ENCODE measurements at places on chromosomes 11 and 22.

DNA sequence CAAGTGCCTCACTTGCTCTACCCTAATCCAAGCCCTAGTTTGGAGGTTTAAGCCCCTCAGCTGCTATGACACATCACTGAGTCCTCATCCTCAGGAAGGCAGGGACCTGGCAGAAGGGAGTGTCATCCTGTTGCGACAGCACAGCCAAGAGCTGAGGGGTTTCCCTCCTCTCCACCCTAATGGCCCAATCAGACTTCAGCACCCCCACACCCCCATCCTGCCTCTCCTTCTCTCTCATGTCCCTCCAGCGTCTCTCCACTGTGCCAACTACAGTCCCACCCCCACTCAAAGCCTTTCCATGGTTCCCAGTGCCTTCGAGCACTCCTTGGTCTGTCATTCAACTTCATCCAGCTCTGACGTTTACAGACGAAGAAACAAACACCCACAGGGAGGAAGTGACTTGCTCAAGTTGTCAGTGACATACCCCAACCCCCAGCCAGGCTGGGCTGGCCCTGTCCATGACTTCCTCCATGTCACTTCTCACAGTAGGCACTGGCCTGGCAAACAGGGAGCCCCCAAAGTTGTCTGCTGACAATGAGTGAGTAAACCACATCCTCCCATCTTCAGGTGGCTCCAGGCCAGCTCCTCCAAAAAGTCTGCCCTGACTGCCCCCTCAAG is 15.6 kb downstream of the ARAP1 start:
- DNase-seq, result peak; percentile 63

- no peak for DNase-seq
Measured at GRCh38 chr11:20035701-20036601, 124.3 kb downstream of the DBX1 start.

DNA sequence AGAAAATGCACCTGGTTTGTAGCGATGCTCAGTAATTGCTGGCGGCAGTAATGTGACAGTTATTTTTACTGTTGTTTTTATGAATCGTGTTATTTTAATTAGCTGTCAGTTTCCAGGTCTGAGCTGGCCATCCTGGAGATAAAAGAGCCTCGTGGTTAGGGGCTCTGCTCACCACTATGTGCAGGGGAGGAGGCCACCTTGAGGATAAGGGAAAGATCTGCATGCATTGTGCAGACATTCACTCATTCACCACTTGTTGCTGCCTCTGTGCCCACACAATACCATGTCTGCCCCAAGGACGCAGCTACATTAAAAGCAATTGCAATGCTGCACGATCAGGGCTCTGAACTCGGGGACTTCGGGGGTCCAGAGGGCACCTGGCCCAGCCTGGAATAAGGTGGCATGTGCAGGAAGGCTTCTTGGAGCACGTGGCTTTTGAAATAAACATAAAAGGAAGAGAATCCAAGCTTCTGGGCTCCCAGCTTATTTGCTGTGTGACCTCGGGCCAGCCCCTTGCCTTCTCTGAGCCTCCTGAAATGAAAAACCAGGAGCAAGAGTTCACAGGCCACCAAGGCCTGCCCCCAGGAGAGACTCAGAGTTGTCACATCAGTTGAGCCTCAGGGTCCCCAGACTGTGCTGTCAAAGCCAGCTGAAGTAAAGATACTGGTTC is 44.7 kb upstream of the SHISAL1 start:
- no peak for DNase-seq

DNA sequence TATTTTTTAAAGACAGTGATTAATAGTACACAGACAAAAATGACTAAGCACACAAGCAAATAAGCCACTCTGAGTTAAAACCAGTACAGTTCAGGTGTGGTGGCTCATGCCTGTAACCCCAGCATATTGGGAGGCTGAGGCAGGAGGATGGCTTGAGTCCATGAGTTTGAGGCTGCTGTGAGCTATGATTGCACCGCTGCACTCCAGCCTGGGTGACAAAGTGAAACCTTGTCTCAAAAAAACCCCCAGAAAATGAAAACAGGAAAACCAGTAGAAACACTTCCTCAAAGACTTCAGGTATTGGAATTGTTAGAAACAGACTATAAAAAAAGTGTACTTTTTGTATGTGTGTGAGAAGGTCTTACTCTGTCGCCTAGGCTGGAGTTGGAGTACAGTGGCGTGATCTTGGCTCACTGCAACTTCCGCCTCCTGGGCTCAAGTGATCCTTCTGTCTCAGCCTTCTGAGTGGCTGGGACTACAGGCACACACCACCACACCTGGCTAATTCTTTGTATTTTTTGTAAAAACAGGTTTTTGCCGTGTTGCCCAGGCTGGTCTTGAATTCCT is 33.0 kb downstream of the PPP6R2 start:
- no peak for DNase-seq

DNA sequence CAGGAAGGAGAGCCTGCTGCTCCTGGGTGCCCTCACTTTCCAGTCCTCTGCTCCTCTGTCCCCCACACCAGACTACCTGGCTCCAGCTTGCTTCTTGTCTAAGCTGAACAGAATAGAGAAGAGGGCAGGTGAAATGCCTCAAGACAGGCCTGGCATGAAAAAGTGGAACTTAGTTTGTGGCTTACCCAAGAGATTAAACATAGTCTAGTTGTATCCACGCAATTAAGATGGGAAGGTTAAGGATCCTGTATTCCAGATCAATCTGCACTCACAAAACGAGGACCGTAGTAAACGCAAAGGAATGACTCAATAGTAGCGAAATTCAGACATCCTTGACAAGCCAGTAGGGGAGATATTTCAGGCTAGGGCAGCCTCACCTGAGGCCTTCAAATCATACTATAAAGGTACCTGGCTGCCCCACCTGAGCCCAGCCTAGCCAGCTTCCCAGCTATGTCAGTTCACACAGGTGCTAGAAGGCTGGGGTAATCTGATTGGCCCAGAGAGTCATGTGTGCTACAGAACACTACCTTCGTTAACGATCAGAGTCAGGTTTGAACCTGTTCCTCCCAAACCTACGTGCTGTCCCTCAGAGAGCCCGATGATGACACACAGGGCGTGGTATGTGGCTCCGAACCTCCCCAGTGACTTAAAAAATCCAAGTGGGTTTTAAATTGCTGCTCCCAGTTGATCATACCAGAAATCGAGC is 46.5 kb downstream of the AHNAK start:
- no peak for DNase-seq

GRCh38 chr11:15266999-15267398 is 152.3 kb downstream of the INSC start:
- no peak for DNase-seq

- DNase-seq, result no peak
Measured at GRCh38 chr11:47705721-47706120, 9.4 kb downstream of the AGBL2 start.

- DNase-seq, result no peak
Measured at GRCh38 chr22:49011379-49011768, 816.3 kb downstream of the BRD1 start.

GRCh38 chr22:20429254-20430100 is 8.1 kb downstream of the SCARF2 start:
- peak; percentile 61 for DNase-seq

DNA sequence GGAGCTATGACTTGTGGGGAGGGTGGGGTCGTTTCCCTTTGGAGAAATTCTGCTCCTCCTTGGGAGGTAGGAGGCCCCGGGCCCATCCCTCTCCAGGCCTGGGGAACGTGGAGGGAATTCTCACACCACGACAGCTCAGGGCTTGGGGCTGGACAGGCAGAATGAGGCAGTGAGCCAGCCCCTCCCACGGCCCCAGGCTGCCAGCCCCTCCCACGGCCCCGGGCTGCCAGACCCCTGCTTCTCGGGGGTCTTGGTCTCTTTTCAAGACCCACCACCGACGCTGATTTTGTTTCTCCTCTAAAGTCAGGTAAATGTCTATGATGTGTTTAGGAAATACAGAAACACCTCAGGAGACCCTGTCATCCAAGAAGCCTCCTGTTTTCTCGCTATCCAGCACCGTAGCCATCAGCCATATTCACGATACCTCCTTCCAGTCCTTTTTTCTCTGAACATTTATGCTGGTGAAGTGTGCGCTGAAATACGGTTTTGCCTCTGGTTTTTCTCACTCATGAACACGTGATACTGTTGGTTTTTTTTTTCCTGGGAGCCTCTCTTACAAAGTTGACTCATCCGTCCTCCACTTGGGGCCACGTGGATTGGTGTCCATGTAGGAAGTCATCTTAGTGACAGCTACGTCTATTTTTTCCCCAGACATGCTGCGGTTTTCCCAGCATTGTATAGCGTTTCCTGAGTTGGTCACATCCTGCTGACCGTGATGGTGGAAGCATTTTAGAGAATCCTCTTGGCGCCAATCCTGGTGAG is 1219.6 kb downstream of the BRD1 start:
- DNase-seq, result no peak

DNA sequence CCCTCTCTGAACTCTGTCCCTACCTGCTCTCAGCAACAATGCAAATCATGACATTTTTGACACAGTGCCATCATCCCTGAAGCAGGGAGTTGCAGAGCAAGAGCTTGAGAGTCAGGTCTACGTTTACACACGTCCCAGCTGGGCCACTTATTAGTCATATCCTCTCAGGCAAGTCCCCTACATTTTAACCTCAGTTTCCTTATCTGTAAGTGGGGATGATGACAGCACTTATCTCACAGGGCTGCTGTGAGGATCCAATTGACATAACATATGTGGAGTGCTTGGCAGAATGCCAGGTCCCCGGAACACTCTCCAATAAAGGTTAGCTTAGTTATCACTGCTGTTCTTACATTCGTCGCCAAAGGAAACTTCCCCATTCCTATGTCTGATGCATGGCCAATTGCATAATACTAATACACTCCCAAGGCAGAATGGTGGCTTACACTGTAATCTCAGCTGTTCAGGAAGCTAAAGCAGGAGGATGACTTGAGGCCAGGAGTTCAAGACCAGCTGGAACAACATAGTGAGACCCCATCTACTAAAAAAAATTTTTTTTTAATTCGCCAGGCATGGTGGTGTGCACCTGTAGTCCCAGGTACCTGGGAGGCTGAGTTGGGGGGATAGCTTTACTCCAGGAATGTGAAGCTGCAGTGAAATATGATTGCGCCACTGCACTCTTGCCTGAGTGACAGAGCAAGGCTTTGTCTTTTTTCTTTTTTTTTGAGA is 16.6 kb downstream of the ASCC2 start:
- DNase-seq, result no peak

- no peak for DNase-seq
Measured at GRCh38 chr11:101848262-101848661, 66.5 kb upstream of the CEP126 start.

- no peak for DNase-seq
Measured at GRCh38 chr11:130674686-130675308, 226.4 kb downstream of the ADAMTS15 start.

GRCh38 chr22:37419969-37420685 is 7.2 kb downstream of the ELFN2 start:
- no peak for DNase-seq

All from activated gamma-delta T cell treated with anti-CD3 and anti-CD28 coated beads, Interleukin-2, amount 50 U/mL, for 16 hours (primary cell).